Muscle of arm (tissue), 14 donors: ENCODE measurements at places on chromosomes 6 and 20. TPM values are rescaled to one million over a fixed set of nuclear protein-coding genes. Genes with fewer than 3 reads are reported as not detected.

DNA sequence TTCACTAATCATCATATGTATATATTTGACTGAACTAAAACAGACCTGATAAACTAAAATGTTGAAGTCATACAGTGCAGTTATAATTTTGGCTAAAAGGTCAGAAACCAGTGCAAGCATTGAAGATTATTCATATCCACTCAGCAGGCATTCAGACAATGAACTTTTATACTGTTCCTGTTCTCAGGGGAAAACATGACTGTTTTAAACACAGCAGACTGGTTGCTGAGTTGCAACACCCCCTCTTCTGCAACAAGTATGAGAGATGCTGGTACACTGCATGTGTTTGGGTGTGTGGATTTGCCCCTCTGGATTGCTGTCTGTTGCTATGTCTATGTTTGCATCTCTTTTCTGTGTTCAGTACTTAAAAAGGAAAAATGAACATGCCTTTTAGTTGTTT, 206.8 kb downstream of the EYA4 start:
- no peak for DNase-seq

DNA sequence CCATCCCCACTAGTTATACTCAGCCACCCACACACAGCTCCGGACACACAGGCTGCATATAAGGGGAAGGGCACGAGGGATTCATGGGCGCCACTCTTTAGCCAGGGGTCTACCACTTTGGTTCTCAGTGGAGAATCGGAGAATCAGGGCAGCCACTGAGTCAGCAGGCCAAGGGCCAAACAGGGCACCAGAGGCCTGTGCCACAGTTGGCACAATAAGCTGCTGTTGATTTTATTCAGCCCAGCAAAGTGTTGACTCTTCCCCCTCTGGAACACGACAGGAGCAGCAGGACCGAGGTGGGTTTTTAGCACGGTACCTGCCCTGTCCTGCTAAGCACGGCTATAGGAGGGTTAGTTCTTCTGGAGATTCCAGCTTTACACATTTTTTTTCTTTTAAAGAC, 48.3 kb downstream of the GJA10 start:
- DNase-seq = no peak

GRCh38 chr20:56360908-56361205, 2.1 kb downstream of the FAM210B start:
- no peak for DNase-seq

GRCh38 chr6:142246960-142247359, 54.8 kb upstream of the ADGRG6 start:
- no peak for DNase-seq

DNA sequence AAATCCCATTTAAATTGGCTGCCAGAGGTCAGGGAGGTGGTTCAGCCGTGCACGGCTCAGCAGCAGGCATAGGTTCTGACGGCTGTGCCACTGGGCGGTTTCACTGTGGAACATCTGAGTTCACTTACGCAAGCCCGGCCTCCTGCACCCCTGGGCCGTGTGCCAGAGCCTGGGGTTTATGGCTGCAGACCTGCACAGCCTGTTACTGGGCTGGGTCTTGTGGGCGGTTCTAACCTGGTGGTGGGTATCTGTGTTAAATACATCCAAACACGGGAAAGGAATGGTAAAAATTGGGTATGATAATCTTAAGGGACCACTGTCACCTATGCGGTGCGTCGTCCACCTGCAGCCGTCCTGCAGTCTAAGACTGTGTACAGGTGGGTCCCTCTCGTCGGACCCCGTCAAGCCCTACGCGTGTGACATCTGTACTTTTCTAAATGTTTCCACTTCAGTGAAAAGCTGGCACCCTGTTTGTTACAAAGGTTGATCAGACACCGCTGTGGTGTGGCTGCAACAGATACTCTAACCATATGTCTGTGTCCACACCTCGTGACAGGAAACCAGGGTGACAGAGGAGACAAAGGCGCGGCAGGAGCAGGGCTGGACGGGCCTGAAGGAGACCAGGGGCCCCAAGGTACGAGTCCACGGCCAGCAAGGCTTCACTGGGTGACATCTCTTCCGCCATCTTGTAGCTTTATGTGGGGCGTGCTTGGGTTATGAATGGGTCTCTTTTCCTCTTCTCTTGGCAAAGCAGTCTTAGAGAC, 21.5 kb downstream of the COL9A3 start:
- no peak for DNase-seq

- no peak for DNase-seq
Measured at GRCh38 chr6:18577491-18577890, 190.3 kb downstream of the RNF144B start.

DNA sequence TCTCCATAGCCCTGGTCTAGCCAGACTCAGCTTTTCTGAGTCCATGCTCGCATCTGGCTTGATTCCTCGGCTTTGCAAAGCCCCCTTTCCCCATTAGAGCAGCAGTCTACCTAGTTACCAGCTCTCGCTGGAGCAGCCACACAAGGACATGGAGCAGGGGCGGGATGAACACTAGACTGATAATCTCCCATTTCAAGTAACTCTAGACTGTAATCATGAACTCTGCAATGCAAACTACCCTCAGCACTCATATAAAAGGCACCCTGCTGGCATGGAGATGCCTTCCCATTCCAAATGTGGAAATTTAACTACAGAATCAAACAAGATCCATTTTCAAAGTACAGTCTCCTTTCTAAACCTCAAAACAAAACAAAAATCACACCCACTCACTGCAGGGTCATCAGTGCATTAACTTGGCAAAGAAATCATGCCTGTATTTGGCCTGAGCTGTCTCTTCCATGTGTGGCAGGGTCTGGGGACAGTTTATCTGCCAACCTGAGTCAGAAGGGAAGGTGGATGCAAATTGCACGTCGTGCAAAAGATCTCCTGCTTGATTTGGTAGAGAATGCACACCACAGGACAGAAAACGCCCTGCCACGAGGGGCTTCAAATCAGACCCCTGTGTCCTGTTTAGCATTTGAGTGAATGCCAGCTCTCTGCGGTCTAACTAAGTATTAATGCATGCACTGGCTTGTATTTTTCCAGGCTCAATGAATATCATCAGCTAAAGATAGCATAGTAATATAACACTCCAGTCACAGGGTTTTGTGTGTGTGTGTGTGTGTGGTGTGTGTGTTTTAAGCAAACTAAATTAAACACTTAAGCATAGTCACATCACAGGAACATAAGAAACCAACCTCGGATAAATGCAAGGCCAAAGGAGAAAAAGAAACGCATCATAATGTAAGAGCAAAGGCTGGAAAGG, 85.3 kb downstream of the MYLK4 start:
- DNase-seq = peak; percentile 15

The CST7 gene
- polyA plus RNA-seq = 0.43 TPM

The BMP7 gene
- polyA plus RNA-seq = 5.9 TPM

The CALHM4 gene
- polyA plus RNA-seq = not detected
